Natural killer cell (primary cell): ENCODE measurements at places on chromosomes 2 and 18.

GRCh38 chr2:100008956-100009355 lies 133.4 kb downstream of the AFF3 start:
- no peak for DNase-seq

DNA sequence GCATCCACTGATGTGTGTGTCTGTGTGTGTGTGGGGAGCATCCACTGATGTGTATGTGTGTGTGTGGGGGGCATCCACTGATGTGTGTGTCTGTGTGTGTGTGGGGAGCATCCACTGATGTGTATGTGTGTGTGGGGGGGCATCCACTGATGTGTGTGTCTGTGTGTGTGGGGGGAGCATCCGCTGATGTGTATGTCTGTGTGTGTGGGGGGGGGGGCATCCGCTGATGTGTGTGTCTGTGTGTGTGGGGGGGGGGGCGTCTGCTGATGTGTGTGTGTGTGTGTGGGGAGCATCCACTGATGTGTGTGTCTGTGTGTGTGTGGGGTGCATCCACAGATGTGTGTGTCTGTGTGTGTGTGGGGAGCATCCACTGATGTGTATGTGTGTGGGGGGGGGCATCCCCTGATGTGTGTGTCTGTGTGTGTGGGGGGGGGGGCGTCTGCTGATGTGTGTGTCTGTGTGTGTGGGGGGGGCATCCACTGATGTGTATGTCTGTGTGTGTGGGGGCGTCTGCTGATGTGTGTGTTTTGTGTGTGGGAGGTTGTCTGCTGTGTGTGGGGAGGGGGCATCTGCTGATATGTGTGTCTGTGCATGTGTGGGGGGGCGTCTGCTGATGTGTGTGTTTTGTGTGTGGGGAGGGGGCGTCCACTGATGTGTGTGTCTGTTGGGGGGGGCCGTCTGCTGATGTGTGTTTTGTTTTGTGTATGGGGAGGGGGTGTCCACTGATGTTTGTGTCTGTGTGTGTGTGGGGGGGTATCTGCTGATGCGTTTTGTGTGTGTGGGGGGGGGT lies 125.9 kb downstream of the NFATC1 start:
- no peak for DNase-seq

DNA sequence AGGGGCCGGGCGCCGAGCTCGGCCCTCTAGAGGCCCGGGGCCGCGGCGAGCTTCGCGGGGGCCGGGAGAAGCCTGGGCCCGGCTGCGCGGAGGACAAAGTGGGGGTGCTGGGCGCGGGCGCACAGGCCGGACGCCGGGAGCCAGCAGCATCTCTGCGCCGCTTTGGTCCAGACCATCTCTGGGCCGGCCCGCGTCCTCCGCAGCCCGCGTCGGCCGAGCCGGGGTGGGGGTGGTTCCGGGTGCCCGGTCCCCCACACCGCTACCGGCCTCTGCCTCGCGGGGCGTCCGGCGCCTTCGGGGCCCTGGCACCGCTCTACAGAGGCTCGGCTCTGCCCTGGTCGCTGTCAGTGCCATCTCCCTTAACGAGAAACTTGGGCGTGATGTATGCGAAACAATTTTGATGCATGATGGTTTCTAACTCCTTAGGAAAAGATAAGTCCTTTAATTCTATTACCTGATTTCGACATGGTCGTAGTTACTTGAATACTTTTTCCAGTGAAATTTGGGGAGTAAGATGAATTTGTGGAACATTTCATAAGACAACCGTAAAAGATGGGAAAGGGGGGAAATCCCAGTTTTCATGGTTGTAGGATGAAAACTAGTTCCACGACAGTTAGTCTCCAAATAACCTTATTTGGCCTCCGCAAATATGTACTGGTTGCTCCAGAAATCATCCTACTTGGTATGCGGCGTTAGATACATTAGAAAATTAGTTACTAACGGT lies 562 bp downstream of the TWSG1 start:
- DNase-seq: peak; percentile 48

DNA sequence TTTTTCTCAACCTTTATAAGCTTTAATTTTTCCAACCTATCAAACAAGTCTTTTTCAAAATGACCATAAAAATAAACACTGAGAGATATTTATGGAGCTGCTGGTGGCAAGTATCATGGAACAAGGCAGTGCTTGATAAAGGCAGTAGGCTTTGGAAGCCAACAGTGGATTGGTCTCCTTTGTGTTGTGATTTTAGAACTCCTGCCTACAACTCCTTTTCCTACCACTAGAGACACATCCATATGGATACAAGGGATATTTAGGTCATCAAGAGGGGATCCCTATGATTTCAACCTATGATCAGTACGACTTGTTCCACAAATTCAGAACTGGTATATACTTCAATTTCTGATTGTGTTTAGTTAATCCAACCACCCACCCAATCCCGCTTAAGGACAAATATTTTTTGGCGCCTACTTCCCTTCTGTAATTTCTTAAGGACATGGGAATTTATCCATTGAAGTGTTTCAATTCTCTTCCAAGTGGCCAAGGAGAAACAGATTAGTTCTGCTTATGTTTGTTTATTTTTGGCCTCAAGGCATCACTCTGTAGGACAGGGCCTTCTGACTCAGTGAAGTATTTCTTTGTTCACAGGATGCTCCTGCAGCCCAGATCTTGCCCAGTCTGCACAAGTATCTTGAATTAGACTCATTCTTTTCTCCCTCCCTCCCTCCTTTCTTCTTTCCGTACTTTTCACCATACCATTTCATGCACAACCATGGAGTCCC lies 2119.6 kb upstream of the PIK3C3 start:
- DNase-seq: no peak

GRCh38 chr18:67504739-67505138 lies 11.8 kb downstream of the DSEL start:
- DNase-seq: no peak

DNA sequence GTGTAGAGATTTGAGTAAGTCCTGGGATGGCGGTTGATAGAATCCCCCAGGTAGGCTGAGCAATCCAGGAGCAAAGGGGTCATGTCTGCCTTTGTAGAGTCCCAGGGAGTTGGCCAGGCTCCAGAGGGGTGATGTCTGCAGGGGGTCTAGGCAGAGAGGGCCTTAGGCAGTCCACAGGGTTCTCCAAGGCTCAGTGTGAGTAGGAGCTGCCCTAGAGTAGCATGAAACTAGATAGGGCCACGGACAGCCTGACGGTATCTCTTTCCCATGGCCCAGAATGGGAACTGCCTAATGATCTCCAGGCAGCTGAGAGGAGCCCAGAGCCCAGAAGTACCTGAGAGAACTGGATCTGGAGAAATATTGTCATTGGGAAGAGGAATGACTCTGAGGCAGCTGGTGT lies 9.0 kb upstream of the FAM136A start:
- no peak for DNase-seq

- DNase-seq: no peak
These were observed 341.3 kb downstream of the TGIF1 start for GRCh38 chr18:3791238-3791637.

DNA sequence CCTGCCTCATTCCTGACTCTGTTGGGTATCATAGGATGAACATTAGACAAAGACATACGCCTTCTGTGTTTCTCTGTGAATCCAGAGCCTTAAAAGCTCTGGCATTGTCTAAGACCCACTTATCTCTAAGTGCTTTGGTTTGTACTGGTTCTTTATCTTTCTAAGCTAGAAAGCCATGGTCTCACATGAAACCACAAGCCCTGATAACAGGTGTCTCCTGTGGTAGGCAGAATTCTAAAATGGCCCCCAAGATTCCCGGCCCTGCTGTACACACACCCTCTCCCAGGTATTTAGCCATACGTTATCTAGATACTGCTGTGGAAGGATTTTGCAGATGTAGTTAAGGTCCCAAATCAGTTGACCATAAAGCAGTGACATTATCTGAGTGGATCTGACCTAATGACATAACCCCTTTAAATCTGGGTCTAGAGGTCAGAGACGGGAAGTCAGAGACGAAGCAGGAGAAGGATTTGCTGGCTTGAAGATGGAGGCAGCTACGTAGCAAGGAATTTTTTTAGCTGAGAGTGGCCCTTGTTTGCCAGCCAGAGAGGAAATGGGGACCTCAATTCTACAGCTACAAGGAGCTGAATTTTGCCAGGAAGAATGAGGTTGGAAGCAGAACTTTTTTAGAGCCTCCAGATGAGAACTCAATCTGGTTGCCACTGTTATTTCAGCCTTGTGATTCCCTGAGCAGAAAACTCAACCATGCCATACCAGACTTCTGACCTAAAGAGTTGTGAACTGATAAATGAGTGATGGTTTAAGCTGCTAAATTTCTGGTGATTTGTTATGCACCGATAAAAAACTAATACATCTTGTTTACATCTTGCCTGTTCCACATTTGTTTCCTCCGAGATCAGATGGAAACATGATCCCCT lies 186.7 kb downstream of the CAMKMT start:
- no peak for DNase-seq

DNA sequence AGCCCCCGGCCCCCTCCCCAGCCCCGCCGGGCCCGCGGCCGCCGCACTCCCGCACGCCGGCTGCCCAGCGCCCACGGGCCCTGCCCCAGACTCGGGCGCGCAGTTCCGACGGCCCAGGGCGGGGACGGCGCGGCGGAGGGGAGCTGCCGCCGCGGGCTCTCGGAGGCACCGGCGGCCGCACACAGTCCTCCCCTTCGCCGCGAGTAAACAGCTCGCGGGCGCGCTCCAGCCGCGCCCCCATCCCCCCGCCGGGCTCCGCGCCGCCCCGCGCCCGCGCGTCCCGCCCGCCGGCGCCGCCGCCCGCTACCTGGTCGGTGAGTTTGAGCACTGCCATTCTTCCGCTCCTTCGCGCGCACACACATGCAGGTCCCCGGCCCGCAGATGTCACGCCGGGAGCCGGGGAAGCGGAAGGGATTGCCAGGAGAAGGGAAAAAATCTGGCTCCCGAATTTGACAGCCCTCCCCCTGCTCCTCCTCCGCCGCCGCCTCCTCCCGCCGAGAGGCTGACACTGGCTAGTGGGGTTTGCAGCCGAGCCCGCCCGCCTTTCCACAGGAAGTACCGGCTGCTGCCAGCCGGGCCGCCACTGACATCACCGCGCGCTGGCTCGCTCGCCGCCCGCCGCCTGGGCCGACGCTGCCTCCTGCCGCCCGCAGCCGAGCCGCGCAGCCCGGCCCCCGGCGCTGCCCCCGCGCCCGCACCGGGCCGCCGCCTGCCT lies at the start of gene ANKRD44:
Gene ANKRD44 (minus strand): TSS at position 510 of the 715 bp plus-strand sequence. CDS start 176 bp downstream, at position 334.
- peak; percentile 89 for DNase-seq

- no peak for DNase-seq
These were observed 178.7 kb downstream of the SRBD1 start for GRCh38 chr2:45432406-45432805.

DNA sequence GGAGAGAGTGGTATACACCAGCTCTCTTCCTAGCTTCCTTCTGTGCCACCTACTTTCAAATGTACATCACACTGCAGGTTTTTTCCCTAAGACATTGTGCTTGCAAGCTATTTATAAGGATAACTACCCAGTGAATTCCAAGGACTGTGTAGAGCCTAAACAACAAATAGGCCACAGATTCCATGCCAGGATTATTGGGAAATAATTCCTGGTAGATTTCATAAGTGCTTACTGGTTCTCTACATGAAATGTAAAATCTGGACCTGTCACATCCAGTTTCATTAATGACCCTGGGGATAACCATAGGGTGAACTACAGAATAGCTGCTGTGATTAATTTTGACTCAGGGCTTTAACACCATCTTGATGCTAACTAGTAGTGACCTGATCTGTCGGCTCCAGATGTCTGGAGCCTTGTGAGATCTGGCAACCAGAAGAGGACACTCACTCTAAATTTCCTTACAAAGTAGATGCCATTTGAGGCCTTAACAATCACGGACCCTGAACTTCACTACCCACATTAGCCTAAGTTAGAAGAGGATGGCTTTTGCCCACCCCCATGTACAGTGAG lies 34.3 kb upstream of the LGALSL start:
- DNase-seq: no peak

DNA sequence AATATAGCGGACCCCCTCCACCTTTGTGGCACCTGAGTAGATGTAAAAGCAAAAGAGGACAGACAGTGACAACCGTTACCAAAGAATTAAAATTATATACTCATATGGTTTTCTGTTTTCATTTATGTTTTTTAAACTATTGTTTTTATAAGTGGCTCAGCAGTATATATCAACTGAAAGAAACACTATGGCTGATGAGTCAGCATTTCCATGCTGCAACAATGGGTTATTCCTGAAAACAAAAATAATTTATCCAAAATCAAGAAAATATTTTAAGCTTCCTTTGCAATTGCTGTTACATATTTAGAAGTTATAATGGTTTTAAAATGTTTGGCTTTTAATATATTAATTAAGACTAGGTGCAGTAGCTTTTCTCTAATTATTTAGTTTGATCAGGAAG lies 17.7 kb downstream of the MRPS9 start:
- DNase-seq: no peak

DNA sequence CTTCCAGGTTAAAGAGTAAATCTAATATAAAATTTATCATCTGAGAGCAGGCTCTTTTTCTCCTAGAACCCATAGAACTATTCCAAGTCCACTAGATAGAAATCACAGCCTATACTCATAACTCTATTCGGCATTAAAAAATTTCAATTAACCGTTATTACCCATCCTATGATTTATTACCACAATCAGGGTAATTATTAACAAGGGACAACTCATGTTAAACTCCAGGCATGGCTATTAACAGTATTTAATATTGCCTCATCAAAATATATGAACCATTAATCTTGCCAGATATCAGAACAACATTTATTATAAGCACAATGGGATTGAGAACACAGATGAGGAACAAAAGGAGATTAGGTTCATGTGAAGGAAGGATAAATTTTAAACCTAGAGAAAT lies 136.8 kb upstream of the RIOK3 start:
- DNase-seq: no peak

- no peak for DNase-seq
These were observed 1.6 kb upstream of the TMBIM1 start for GRCh38 chr2:218293715-218294429.

DNA sequence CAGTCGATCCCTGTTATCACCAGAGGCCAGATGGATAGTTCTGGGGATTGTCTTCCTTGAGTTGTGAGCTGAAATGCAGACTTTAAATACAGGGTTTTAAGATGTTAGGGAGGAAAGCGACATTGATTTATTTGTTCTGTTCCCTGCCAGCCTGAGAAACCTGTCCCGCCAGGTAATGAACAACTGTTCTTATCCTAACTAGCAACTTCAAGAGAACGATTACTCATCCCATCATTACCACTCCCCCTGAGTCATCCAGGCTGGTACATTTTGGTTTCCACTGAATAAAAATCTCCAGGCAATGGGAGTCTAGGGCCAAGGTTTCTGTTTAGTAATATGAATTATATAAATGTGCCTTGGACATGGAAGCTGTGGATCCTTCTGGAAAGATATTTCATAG lies 131.2 kb downstream of the LYPD6B start:
- no peak for DNase-seq

GRCh38 chr2:105655244-105655643 lies 89.5 kb upstream of the NCK2 start:
- DNase-seq: no peak

DNA sequence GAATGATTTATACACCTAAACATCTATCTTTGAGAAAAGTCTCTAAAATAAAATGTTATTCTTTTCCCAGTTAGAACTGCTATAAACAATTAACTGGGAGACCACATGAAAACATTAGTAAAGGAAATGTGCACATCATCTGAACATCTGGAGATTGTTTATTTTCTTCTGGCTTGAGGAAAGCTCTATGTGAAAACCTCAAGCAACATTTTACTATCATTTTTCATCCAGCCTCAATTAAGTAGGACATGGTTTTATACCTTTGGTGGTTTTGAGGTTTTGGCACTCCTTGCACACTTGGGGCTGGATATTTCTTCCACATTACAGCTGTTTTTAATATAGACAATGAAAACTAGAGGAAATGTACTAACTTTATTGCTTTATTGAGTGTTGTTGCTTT lies 609.5 kb upstream of the SLC8A1 start:
- no peak for DNase-seq
